ENCODE measurements at places on chromosomes 7 and 10.

- no peak for DNase-seq
These were observed 3.6 kb downstream of the FIGNL1 start for GRCh38 chr7:50446542-50446960.

GRCh38 chr7:50287129-50287528 lies 17.4 kb upstream of the IKZF1 start:
- no peak for DNase-seq

- DNase-seq = no peak
These were observed 88.2 kb upstream of the AFAP1L2 start for GRCh38 chr10:114492351-114493037.

GRCh38 chr7:17093461-17093860 lies 205.0 kb upstream of the AHR start:
- no peak for DNase-seq

DNA sequence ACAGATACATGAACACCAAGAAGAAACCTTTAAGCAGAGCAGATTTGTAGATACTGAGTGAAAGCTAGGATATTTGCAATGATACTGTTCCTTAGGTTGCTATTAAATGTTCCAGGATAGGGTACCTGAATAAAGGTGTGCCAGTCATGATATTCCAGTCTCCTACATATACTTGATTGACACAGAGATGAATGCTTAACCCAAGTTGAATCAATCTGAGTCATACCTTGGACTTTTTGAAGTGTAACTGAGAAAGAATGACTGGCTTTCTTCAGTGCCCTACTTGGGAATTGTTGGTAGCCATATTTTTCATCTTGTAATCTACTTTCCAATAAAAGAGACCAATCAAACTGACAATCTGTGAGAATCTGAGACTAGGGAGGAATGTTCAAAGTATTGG lies 805.7 kb upstream of the GHITM start:
- no peak for DNase-seq

GRCh38 chr7:138833596-138833995 lies 35.6 kb upstream of the ATP6V0A4 start:
- DNase-seq = no peak

DNA sequence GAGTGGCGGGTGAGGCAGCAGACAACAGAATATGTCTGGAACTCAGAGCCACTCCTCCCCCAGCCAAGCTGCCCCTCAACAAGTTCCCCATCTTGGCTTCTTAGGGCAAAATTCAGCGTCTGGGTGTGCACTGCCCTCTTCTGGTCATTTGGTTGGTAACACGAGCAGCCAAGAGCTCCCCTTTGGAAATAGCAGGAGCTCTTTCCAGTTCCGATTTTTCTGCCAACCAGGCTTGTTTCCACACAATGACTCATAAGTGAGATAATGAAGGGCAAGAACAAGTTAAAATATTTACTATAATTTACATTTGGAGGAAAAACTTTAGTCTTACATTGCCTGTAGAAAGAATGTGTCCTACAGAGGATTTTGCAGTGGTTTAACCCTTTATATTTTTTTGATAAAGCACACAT lies 70.5 kb downstream of the ADCYAP1R1 start:
- DNase-seq = peak; percentile 47

- DNase-seq = no peak
These were observed 86.7 kb upstream of the GSDME start for GRCh38 chr7:24843821-24844434.

GRCh38 chr10:105010411-105011121 lies 369.5 kb downstream of the SORCS3 start:
- DNase-seq = no peak

Data from SHP77 (cell line).